ENCODE measurements at places on chromosomes 5 and 9.
A peak's percentile ranks its signal among the peaks of the same experiment; 100 is the strongest.

- H3K4me3 ChIP-seq: no peak overlapping the region
- H3K4me1 ChIP-seq: no peaks in the 10 kb centered on the region
- H3K36me3 ChIP-seq: no peaks in the 10 kb centered on the region
Observed at GRCh38 chr5:154740957-154741356, 14.2 kb upstream of the LARP1 start.

GRCh38 chr5:89187883-89188465 is 305.0 kb upstream of the MEF2C start:
- no peaks in the 10 kb centered on the region for H3K27me3 ChIP-seq
- H3K4me3 ChIP-seq: no peak overlapping the region

GRCh38 chr5:131264451-131265099 is 722 bp downstream of the CDC42SE2 start:
- H3K36me3 ChIP-seq: peaks cover 28% of the 10 kb centered on the region
- DNase-seq: no peak
- peaks cover 34% of the 10 kb centered on the region for H3K4me1 ChIP-seq
- no peaks in the 10 kb centered on the region for H3K27me3 ChIP-seq
- peak overlapping the region; percentile 95 for H3K27ac ChIP-seq

DNA sequence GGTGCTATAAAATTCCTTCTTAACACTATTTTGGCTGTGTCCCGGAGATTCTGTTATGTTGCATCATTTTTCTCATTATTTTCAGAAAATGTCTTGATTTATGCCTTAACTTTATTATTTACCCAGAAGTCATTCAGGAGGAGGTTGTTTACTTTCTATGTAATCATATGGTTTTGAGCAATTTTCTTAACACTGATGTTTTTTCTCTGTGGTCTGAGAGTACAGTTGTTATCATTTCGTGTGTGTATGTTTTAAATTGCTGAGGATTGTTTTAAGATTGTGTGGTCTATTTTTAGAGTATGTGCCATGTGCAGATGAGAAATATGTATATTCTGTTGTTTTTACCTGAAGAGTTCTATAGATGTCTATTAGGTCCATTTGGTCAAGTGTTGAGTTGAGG is 498.1 kb upstream of the ZNF608 start:
- H3K4me1 ChIP-seq: no peaks in the 10 kb centered on the region
- DNase-seq: no peak
- H3K4me3 ChIP-seq: no peak overlapping the region
- no peak overlapping the region for H3K27ac ChIP-seq
- H3K27me3 ChIP-seq: no peaks in the 10 kb centered on the region

DNA sequence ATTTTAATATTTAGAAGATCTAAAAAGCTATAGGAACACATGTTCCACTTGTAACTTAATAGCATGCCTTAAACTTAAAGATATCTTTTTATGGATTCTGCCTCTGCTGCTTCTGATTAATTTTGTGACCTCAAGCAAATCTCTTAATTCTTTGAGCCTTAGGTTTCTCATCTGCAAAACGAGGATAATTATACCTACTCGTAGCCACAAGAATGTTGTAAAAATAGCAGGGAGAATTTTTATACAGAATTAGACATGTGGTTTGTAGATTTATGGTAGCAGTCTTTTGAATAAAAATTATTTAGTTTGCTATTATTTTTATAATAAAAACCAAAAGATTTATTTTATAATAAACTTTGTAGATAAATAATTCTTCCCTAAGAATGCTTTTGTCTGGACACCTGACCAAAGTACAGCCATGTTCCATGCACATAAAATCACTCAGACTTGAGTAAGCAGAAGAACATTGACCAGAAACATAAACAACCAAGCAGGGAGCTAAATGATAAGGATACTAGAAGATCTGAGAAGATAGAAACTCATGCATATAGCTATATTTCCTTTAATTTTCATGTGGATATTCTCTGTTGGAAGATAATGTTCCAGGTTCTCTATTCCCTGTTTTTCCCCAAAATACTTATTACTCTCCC is 18.5 kb downstream of the C9orf85 start:
- no peaks in the 10 kb centered on the region for H3K36me3 ChIP-seq
- no peaks in the 10 kb centered on the region for H3K27me3 ChIP-seq
- peaks cover 8% of the 10 kb centered on the region for H3K4me1 ChIP-seq
- H3K4me3 ChIP-seq: no peak overlapping the region
- H3K27ac ChIP-seq: no peak overlapping the region
- DNase-seq: no peak

DNA sequence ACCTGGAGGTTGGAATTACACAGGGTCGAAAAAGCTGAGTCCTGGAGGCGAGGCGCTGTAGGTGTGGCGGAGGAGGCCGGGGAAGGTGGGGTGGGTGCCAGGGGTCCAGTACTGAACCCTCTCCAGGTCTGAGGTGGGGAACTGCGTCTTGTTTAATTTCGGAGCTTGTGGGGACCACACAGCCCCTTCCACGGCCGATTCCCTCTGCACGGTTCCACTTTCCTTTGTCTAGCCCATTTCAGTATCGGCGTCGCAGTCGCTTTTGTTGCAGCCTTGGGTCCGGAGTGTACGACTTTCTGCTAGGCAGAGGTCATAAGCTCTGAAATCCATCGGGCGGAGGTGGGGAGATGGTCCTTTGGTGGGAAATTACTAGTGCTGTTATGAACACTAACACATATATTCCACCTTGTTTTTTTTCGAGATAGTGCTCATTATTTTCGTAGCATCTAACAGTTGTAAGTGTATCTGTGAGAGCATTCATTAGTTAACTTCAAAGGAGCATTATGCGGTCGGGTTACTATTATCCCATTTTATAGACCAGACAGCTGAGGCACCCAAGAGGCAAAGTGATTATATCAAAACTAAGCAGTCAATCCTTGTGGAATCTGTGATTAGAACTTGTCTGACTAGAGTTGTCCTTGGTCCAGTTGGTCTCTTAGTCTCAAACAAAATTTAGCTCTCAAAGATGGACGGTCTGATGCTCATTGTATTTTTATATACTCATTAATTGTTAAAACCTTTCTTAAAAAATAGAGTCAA is 737 bp downstream of the RNF180 start:
- no peak overlapping the region for H3K27ac ChIP-seq
- H3K4me1 ChIP-seq: no peaks in the 10 kb centered on the region
- H3K36me3 ChIP-seq: peaks cover 2% of the 10 kb centered on the region
- H3K27me3 ChIP-seq: peaks cover 18% of the 10 kb centered on the region
- DNase-seq: no peak
- no peak overlapping the region for H3K4me3 ChIP-seq

- H3K4me1 ChIP-seq: no peaks in the 10 kb centered on the region
- no peaks in the 10 kb centered on the region for H3K27me3 ChIP-seq
- no peak overlapping the region for H3K4me3 ChIP-seq
- H3K36me3 ChIP-seq: no peaks in the 10 kb centered on the region
- DNase-seq: no peak
- H3K27ac ChIP-seq: no peak overlapping the region
Observed at GRCh38 chr5:135729321-135729786, 105.1 kb upstream of the SLC25A48 start.

DNA sequence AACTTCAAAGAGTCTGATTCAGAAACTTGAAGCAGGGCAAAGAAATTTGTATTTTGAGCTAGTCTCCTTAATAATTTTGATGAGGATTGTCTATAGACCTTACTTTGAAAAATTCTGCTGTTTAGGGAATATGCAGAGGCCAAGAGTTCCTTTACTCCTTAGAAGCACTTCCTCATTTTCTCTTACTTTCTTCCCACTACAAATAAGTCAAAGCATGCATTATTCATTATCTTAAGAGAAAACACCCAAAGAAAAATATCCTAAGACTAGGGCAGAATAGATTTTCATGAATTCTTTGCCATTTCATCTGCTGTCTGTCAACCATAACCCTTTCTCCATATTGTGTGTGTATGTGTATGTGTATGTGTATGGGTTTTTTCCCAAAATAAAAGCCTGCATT is 307.9 kb downstream of the KCTD16 start:
- no peaks in the 10 kb centered on the region for H3K4me1 ChIP-seq
- DNase-seq: no peak
- no peak overlapping the region for H3K27ac ChIP-seq
- no peak overlapping the region for H3K4me3 ChIP-seq
- H3K27me3 ChIP-seq: no peaks in the 10 kb centered on the region

DNA sequence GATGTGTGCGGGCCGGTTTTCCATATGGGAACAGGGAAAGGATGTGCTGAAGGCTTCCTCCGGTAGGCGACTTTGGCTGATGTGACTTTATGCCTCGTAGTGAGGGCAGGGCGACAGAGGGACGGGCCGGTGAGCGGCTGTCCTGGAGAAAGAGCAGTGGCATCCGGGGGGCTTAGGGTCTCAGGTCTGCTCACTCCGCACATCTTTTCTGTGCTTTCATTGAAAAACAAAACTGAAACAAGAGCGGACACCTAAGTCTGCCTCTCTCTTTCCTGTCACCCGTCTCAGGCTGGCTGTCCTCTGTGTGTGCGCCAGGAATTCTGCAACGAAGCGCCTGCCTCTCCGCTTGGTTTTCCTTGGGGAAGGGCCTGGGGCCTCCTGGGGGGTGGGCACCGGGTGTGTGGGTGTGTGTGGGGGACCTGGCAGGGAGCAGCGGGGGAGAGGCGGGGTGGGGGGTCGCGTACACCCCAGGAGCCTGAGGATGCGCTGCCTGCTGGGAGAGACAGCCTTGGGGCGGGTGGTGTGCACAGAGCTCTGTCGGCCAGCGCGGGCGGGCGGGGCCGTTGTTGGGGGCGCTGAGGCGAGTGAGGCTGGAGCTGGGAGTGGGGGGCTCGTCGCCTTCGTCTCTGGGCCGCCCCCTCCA is 580 bp upstream of the PRRX2 start:
- peak overlapping the region; percentile 80 for H3K4me3 ChIP-seq
- H3K4me1 ChIP-seq: peaks cover 5% of the 10 kb centered on the region

- H3K27me3 ChIP-seq: peaks cover 67% of the 10 kb centered on the region
- H3K4me3 ChIP-seq: no peak overlapping the region
- peaks cover 4% of the 10 kb centered on the region for H3K36me3 ChIP-seq
- peaks cover 7% of the 10 kb centered on the region for H3K4me1 ChIP-seq
- no peak for DNase-seq
- no peak overlapping the region for H3K27ac ChIP-seq
Observed at GRCh38 chr9:122164286-122164685, 4.6 kb downstream of the MORN5 start.

GRCh38 chr9:126375386-126375785 is 48.8 kb downstream of the MVB12B start:
- H3K4me3 ChIP-seq: no peak overlapping the region
- peaks cover 62% of the 10 kb centered on the region for H3K4me1 ChIP-seq
- H3K36me3 ChIP-seq: peaks cover 17% of the 10 kb centered on the region
- peak overlapping the region; percentile 39 for H3K27ac ChIP-seq

GRCh38 chr9:33227741-33228140 is 12.2 kb upstream of the SPINK4 start:
- H3K36me3 ChIP-seq: peaks cover 1% of the 10 kb centered on the region
- peaks cover 10% of the 10 kb centered on the region for H3K4me1 ChIP-seq
- H3K4me3 ChIP-seq: no peak overlapping the region
- peaks cover 7% of the 10 kb centered on the region for H3K27me3 ChIP-seq

All from central memory CD8-positive, alpha-beta T cell (primary cell).